Right ventricle myocardium inferior (tissue), 1 donor: ENCODE measurements at places on chromosomes 11 and 22.

GRCh38 chr22:49011769-49012648, 815.7 kb downstream of the BRD1 start:
- peak; percentile 61 for DNase-seq

- DNase-seq, result no peak
These were observed 28.6 kb downstream of the FAM76B start for GRCh38 chr11:95760941-95761340.

DNA sequence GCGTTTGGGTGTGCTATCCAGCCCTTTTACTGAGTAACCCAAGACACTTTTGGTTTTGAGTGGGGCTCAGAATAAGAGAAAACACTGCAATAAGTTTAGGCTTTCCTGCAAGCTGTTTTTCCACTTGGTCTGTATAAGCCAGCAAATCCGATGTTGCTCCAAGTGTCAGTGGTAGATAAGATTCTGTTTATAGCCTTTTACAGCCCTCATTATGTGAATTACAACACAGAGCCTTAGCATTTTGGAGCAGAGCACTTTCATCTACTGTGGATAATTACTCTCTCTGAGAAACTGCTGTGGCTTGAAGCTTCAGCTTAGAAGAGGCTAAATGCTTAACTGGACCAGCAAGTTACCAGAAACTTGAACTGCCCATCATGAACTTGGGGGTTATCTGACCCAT, 601.1 kb downstream of the JRKL start:
- DNase-seq, result no peak

DNA sequence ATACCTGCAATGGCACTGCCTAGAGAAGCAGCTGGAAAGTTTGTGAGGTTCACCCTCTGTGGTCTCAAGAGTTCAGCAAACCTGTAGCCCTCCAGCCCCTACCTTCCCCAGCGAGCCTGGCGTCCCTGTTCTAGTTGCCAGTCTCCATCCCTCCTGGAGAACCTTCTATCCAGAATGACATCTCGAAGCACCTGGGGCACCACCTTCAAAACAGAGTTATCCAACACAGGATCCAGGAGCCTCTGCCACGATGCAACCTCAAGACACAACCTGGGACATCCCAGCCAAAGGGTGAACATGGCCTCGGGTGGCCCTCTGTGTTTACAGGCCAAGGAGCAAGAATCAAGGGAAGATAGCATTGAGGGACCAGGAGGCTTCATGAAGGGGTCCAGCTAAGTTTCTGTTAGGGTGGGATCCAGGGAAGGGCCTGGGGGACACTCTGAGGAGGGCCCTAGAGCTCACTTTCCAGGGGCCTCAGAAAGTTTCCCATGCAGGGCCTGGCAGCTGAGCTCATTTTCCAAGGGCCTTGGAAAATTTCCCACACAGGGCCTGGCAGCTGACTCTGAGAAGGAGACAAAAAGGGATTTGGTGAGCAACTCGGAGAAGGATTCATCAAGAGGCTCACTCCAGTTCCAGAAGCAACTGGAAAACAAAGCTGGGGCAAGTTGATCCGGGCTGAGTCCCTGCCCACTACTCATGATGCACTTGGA, 36.9 kb upstream of the SYT13 start:
- DNase-seq, result no peak
